ENCODE measurements at places on chromosomes 6 and 20.

DNA sequence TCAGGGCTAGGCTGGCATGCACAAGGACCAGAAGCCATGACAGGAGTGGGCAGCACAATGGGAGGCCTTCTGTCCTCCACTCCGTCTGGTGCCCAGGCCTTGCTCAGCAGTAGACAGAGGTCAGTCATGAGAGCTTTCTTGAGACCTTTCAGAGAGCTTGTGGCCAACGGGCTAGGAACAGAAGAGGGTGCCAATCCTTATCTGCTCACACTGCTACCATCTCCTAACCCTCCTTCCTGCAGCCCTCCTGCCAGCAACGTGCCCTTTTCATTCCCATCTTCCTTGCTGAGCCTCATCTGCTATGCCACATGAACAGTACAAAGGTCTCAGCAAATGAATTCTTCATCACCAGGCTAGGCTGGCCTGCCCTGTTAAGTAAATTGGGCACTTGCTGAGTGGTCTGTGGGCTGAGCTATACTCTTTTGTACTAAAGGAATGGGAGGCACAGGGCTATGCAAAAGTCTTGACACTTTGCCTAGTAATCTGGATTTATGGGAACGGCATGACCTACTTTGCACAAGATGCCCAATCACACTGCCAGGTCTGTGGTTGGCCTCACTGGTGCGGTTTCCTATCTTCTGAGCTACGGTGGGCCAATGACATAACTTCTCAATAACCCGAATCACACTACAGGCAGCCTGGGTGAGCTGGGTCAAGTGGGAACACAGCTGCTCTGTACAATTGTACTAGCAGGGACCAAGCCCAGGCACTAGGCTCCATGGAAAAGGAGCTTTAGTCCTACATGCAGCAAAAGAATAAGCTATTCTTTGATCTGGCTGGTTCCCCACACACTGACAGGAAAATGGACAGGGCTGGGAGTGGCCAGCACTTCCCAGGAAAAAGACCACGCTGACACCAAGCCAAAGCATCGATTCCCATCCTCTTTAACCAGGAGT, 47.8 kb downstream of the ELOVL5 start:
- DNase-seq = no peak

- no peak for DNase-seq
Observed at GRCh38 chr20:1867495-1868260, 27.5 kb upstream of the SIRPA start.

DNA sequence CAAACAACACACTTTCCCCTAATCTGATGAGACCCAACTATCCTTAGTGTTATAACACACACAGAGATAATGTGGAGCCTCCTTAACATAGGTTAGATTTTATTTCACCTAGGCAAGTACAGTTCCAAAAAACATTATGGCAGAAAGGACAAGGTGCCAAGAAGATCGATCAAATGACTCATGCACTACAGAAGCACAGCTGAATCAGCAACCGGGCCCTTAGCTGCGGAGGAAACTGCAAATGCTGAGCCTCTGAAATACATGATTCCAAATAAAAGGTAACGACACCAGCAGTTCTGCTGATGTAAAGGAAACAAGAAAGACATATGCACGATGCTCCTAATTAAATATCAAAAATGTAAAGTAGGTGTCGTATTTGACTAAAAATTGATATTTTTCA, 19.9 kb upstream of the MUC21 start:
- no peak for DNase-seq

DNA sequence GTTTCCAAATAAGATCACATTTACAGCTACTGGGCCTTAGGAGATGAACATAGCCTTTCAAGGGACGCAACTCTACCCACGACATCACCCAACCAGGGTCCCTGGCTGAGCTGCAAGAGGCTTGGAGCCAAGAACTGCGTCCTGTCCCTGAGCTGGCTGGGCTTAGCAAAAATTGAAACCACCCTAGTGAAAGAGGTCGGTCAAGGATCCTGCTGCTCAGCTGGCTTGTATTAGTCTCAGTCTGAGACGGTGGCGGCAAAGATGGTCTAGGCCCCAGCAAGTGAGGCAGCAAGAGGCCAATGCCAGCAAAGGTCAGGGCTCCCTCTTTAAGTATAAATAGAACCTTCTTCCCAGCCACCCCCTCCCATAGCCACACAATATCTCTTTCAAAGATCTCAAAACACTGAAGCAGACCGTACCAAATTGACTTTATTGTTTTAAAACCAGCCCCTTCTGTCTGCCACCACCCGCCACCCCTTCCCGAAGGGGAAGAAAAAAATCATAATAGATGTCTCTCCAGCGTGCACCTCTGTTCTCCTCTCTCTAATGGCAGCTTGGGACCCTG, 140.5 kb downstream of the EYA2 start:
- no peak for DNase-seq

- no peak for DNase-seq
Observed at GRCh38 chr20:11338496-11339306, 579.0 kb upstream of the BTBD3 start.

DNA sequence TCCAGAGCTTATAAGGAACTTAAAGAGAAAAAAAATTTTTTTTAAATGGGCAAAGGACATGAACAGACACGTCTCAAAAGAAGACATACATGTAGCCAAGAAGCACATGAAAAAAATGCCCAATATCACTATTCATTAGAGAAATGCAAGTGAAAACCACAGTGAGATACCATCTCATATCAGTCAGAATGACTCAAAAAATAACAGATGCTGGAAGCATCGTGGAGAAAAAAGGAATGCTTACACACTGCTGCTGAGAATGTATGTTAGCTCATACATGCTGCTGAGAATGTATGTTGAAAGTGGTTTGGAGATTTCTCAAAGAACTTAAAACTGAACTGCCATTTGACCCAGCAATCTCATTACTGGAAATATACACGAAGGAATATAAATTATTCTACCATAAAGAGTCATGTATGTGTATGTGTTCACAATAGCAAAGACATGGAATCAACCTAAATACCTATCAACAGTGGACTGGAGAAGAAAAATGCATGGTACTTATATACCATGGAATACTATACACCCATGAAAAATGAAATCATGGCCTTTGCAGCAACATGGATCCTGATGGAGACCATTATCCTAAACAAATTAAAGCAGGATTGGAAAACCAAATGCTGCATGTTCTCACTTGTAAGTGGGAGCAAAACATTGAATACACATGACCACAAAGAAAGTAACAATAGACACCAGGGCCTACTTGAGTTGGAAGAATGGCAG, 5.2 kb downstream of the OR11A1 start:
- no peak for DNase-seq

DNA sequence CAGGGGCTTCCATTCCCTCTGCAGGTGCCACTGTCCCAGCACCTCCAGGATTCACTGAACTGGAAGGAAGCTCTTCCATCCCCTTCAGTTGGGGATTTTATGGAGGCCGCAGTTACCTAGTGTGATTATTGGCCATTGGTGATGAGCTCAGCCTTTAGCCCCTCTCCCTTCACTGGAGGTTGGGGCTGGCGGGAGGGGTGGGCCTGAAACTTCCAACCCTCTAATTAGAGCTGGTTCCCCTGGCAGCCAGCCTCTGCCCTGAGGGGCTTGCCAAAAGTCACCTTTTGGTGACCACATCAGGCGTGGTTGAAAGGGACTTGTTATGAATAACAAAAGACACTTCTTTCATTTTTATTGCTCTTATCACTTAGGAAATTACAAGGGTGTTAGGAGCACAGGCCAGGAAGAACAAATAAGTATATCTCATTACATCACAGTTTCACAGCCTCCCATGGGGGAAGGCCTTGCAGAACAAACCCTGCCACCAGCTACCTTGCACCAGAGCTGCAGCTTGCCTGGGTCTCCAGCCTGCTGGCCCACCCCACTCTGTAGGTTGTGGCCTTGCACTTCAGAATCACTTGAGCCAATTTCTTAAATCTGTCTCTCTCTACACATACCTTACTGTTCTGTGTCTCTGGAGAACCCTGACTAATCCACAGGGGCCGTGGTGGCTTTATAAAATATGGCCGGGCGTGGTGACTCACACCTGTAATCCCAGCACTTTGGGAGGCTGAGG, 5.0 kb downstream of the PYGB start:
- no peak for DNase-seq

GRCh38 chr6:142918339-142919042, 26.5 kb downstream of the HIVEP2 start:
- DNase-seq = no peak

GRCh38 chr6:13668291-13668928, 43.2 kb downstream of the RANBP9 start:
- no peak for DNase-seq

DNA sequence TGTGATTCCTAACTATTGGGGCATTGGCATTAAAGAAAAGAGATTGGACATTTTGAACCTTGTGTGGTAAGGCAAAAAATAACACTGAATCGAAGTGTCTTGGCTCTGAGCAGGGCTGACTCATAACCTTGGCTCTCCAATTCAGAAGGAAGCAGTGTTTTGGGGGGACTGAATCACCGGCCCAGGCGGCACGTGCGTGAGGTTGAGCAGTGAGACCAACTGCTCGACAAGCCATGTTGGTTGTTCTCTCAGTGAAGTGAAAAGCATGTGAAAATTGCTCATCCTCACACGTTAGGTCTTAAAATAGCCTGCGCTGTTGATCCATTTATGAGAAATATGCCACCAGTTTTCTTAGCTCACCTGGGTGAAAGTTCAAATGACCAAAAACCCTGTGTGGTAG, 137.8 kb upstream of the SPACA1 start:
- no peak for DNase-seq

GRCh38 chr6:17983730-17984129, 3.7 kb downstream of the KIF13A start:
- no peak for DNase-seq

DNA sequence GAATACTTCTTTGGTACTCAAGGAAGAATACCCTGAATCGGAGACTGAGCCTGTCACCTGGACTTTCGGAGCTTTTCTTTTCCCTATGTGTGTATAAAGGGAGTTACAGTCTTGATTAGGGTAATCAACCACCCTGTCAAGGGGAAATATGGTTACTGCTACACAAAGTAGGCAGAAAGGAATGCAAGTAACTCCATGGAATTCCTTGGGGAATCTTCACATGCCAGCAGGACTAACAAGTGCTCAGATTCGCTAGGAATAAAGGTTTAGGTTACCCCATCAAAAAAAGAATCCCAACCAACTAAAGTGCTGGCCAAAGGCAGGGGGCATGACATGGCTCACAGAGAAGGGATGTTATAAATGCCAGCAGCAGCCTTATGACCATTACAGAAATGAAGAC, 10.4 kb downstream of the KCNS1 start:
- no peak for DNase-seq

- no peak for DNase-seq
Observed at GRCh38 chr20:20754714-20755113, 42.3 kb upstream of the RALGAPA2 start.

- no peak for DNase-seq
Observed at GRCh38 chr20:41131594-41132387, 5.6 kb upstream of the PLCG1 start.

DNA sequence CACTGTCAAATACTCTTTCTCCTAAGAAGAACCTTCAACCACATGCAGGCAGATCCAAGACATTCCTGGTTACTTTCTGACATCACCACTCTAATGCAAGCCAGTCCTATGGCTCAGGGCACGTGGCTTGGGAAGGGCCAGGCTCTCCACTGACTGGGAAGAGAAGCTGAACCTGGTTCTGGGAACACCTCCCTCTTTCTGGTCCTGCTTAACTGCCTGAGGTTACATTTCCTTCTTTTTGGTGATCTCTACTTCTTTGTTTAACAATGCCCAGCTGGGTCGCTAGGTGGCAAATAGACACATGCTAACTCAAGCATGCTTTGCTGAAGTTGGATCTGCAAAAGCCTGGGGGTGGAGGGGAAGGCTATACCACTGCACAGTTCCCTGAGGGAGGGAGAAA, 249.8 kb downstream of the GMDS start:
- DNase-seq = no peak

GRCh38 chr20:3224681-3225421, 14.1 kb downstream of the SLC4A11 start:
- DNase-seq = no peak

- DNase-seq = no peak
Observed at GRCh38 chr6:166691746-166692145, 64.7 kb upstream of the RPS6KA2 start.

DNA sequence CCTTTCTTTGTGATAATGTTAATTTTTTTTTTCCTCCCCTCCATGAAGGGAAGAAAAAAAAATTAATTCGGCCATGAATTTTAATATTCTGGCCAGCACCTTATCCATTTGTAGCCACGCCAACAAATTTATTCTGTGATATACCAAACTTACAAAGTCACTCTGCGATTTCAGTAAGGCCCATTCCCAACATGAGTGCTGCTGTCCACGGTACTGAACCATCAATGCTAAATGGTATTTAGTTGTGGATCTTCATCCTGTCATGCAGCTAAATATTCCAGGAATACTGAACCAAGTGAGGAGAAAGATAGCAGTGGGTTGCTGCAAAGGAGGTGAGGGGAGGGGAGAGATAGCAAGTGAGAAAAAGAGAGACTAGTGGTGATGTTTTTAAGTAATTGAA, 19.5 kb upstream of the RSPH4A start:
- no peak for DNase-seq

DNA sequence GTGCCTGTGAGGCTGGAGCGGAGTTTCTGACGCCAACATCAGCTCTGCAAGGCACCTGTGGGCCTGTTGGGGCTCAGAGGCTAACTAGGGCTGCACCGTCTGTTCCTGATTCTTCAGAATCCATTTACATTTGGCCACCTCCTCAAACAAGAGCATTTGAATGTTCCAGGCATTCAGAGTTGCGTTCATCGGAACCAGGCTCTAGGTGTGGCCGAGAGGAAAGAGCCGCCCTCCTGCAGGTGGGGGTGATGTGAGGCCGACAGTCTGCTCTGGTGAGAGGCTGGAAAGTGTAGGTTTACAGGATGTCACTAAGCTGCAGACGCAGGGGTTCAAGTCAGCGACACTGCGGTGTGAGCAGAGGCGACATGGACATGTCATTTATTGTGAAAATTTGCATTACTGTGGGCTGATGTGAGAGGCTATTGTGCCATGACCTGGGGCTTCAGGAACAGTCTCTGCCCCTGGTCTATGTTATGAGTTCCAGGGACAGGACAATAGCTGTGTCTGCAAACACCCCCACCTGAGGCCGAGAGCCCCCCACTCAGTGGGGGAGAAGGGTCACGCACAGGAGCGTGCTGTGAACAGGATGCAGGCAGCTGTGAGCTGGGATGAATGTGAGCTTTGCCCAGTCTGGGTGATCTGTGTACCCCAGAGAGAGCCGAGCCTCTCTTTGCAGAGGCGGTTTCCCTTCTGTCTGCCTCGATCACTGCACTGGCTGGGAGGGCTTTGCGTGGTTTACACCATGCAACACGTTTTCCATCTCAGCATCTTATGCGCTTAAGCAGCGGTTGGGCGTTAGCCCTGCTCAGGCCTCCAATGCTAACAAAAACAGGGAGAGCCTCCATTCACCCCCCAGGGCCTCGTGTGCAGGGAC, 21.1 kb downstream of the SLCO4A1 start:
- no peak for DNase-seq

GRCh38 chr6:3135668-3136291, 17.3 kb downstream of the BPHL start:
- DNase-seq = no peak

Data from NCI-H748 treated with DMSO at 0.1 percent for 48 hours (cell line).